ENCODE measurements at places on chromosomes 7 and 10.

DNA sequence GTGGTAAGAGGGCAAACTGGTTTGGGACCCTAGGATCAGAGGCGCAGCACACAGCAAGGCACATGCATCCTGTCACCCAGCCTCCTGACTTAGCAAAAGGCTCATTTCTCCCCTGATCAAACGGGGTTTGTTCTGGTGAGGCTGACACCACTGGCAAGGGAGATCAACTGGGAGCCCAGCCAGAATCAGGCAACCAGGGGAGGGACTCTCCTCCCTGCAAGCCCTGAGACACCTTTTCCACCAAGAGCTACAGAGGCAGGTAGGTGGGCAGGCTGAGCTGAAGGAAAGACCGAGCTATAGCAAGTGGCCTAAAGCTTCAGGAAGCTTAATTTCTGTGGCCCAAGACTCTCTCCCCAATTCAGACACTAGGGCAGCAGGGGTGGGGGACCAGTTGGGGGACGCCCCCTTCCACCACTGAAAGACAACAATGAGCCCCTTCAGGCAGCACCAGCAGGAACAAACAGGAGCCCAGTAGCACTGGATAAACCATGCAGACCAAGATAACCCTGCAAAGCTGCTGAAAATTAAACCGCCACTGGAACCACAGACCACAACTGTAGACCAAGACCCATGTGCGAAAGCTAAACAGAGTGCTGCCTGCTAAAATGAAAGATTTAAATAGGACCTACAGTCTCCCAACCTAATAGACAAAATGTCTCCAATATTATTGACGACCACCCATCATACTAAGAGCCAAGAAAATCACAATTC, 27.1 kb upstream of the SAR1A start:
- no peak for DNase-seq

DNA sequence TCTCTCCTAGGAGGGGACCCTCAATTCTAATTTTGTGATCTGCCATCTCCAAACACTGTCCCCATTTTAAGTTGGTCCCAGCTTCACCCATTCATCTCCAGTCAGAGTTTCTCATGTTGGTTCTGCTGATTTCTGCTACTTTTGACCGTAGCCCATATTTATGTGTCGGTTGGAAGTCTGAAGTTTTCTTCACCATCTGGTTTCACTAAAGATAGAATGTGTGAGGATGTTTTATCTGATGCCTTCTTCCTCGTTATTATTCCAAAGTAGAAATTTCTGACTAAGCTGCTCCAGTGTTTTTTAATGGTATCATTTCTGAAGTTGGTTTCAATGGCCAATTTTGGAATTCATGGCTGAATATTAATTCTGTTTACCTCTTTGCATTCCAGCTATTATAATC, 21.3 kb upstream of the IFIT2 start:
- no peak for DNase-seq

DNA sequence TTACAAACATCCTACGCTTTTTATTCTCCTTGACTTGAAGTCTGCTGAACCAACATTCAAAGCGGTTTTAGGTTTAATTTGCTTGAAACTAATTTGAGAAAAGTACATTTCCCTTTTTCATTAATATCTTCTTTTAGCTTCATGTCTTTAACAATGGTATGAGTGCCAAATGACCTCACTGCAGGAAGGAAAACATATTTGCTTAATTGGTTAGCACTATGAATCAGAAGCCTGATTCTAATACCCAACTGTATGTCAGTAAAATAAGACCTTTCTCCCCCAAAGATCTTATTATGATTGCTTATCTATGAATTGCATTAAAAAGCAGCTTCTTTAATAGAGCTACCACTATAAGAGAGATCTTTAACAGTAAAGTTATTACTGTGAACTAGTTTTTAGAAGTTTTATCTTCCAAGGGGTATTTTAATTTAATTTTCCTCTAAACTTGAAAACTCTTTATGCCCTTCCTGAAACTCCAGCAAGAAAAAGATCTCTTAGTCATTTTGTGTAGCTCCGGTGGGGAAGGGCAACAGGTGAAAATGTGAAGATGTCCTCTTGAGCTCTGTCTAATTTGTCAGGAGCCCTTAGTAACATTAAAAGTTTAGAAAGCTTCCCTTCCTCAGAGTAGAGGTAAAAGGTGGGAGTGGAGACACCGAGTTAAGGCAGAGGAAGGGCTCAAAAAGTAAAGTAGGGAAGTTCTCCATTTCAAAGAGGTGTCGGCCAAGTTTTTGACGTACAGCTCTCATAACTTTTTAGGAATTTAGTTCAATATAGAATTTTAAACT, 6.1 kb downstream of the COL1A2 start:
- DNase-seq: no peak

DNA sequence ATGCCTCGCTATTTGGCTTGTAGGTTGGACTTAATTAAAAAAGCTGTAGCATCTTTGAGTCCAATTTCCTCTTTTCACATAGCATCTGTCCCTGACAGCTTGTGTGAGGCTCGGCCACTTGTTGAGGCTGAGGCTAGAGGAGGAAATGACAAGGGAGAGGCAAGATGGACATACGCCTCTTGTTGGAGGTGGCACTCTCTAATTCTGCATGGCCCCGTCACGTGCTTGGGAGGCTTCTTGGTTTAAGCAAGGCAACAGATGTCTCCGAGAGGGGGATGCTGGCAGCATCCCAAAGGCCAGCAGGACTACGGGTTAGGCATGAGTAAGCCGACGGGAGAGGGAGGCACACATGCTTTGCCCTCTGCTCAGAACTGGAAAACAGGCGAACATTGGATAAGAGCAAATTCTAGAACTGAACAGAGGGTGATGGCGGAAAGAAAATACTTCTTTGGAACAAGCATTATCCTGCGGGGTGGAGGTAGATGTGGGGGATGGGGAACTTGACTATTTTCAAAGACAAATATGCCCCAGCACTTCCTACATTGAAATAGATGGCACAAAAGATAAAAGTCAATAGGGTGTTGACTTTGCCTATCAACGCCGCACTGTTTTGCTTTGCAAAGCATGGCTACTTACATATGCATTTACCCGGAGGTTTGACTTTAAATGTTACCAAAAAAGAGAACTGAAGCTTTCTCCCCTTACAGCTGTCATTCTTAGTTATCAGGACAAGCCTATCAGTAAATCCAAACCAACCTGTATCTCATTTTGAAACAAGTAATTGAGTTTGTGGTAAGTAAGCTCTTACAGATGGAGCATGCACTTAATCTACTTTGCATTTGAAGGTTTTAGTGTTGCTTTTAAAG, 94.8 kb downstream of the CHN2 start:
- peak; percentile 42 for DNase-seq

- peak; percentile 37 for DNase-seq
These were observed 302.1 kb downstream of the ADK start for GRCh38 chr10:74453169-74453568.

- DNase-seq: no peak
These were observed 78.3 kb upstream of the ATP6V0A4 start for GRCh38 chr7:138876326-138876725.

- DNase-seq: no peak
These were observed 3.6 kb upstream of the ALOX5 start for GRCh38 chr10:45370202-45370955.

GRCh38 chr10:84329986-84330651, 1.7 kb downstream of the CCSER2 start:
- DNase-seq: no peak

GRCh38 chr7:149821191-149822148, 16.7 kb upstream of the ZNF862 start:
- DNase-seq: no peak

DNA sequence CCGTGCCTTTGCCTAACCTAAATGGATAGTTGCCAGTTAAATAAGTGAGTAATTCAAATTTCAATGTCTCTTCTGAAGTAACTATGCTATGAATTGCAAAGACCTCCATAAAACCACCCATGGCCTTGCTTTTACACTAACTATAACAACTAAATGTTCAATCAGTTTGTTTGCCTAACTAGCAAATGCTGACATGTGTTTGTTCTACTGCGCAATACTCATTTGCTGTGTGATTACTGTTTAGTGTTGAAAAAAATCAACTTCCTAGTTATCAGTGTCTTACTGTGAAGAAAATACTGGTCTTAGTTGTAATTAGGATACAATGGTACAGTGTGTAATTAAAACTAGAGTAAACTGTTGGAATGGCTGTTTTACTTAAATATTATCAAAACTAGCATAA, 47.3 kb upstream of the GATAD1 start:
- no peak for DNase-seq

DNA sequence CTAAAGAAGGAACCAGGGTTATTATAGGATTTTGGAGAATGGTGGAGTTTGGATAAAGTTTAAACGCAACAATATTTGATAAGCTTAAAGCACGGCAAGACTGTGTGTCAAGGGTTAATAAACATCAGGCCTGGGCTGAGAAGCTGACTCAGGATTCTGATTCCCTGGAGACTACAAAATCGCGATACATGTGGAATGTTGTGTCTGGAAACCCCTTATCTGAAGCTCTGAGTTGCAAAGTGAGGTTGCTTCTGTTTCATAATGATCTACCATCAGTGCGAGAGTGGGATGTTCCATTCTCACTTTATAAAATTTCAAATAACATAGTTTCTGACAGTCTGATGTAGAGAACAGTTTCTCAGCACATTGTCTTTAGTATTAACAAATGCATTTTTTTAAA, 7.8 kb downstream of the C1GALT1 start:
- DNase-seq: no peak

DNA sequence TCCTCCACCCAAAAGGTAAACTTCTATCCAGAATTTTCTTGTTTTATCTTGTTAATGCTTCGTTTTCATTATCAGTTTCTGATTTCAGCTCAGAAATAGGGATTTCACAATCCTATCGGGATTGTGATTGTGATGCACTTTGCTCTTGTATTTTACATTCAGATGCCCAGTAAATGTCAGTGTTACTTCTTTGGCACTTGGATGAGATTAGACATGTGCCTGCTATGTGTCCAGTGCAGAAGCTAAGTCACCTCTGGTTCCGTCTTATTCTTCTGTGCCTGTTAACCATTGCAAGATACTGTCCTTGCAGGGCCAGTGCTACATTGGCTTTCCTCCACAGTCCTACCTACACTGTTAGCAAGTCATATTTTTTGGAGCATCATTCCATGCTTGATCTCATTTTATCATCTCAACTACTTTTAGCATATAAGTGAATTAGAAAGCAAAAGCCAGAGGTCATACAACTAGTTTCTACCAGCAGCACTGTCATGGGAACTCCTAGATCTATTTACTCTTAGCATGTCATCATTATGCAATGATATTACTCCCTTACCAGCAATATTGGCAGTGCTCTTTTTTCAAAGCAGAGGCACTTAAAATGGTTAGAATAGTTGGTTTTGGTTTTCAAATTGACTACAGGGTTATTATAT, 26.7 kb downstream of the ZNF277 start:
- DNase-seq: no peak

GRCh38 chr7:67856046-67856445, 859.4 kb downstream of the TYW1 start:
- no peak for DNase-seq

DNA sequence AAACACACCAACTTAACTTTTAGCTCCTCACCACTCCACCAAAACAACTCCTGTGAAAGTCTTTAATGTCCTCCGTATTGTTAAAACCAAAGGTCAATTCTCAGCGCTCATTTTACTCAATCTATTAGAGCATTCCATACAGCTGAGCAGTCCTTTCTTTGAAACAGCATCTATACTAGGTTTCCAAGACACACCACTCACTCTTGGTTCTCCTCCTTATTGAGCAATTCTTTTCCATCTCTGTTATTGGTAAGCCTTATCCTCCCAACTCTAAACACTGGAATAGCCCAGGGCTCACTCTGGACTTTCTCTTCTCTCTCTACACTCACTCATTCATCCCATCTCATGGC, 34.9 kb downstream of the COA1 start:
- DNase-seq: no peak

DNA sequence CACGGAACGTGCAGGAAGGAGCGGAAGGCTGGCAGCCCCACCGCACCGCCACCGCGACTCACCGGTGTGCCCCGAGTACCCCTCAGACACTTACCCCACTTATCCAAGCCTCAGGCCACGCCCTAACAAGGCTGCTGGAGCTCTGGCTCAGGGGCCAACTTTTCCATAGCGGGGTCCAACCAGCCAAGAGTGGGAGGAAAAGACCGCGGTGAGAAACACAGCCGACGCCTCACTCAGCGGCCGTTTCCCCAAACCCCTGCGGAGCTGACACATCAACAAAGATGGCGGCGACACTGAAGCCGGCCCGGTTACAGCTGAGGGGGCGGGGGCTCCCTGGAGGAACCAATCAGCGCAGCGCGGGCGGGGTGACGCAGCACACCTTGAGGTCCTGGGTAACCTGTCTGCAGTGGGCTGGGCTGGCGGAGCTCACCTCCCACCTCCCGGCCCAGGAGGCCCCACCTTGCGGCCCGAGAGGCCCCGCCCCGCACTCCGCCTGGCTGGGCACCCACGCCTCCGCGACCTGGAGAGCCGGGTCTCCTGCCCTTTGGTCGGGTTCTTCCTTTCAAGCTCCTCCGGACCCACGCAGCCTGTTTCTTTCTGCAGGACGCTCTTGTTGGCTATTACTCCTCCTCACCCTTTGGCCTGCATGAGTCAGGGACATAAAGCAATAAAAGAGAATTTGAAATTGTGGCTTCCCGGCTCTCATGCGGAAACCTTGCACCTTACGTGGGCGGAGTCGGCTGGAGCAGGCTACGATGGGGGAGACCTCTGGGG, at the start of gene CCDC186:
Gene CCDC186 (minus strand): TSS at position 283 of the 774 bp plus-strand sequence. CDS start 10,935 bp downstream, outside the sequence.
- peak; percentile 80 for DNase-seq

GRCh38 chr7:28564755-28565374, 152.5 kb downstream of the CREB5 start:
- no peak for DNase-seq

Data from NCI-H774 (cell line).